ENCODE measurements at places on chromosomes 11 and 22.

- no peak for DNase-seq
Observed at GRCh38 chr11:34977089-34977912, 60.9 kb downstream of the PDHX start.

DNA sequence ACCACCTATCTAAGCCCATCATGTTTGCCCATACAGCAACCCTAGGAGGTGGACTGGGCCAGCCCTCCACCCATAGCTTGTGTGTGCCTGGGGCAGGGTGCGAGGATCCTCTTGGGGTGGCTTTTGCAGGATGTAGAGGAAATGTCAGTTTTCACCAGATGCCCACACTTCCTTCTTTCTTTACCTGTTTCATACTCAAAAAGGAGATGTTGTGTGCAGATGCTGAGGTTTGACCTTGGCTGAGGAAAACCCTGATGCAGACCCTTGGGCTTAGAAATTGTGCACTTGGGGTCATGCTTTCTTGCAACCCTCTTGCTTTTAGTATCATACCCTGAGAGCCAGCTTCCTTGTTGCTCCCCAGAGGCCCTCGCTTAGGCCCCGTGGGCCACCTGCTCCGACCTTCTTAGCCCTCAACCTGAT is 2.2 kb downstream of the HTR3A start:
- no peak for DNase-seq

GRCh38 chr11:14766585-14766984 is 123.0 kb downstream of the PDE3B start:
- DNase-seq: no peak

- DNase-seq: no peak
Observed at GRCh38 chr11:35864131-35864530, 79.7 kb upstream of the LDLRAD3 start.

- DNase-seq: no peak
Observed at GRCh38 chr11:8250981-8251615, 12.6 kb downstream of the LMO1 start.

GRCh38 chr11:115706626-115707135 is 202.5 kb upstream of the CADM1 start:
- DNase-seq: no peak

GRCh38 chr22:38834215-38834953 is 9.4 kb downstream of the NPTXR start:
- no peak for DNase-seq

DNA sequence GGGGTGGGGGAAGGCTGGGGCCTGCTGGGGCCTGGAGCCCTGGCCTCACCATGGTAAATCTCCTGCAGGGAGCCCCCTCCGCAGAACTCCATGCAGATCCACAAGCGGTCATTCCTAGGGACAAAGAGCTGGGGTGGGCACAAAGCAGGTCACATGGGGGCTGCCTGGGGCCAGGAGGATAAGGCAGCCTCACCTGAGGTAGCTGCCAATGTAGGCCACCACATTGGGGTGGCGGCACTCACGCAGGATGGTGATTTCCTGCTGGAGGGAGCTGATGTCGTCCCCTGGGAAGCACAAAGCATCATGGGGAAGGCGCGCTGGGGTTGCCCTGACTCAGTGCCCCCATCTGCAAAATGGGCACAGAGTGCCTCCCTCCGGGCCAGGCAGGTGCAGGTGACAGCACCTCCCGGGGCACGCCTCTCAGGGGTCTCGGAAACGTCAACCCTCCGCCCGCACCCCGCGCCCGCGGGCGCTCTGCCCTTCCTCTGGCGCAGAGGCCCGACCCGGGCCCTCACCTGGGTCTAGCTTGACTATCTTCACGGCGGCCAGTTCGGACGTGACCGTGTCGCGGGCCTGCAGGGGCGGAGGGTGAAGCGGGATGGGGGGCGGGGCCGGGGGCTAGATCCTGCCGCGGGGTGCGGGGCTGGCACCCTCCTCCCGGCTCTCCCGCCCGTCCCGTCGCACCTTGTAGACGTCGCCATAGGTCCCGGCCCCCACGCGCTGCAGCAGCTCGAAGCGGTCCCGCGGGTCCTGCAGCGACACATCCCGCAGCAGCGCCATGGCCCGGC is 450 bp downstream of the MAP4K2 start:
- DNase-seq: no peak

- no peak for DNase-seq
Observed at GRCh38 chr11:134407321-134407828, 4.7 kb downstream of the B3GAT1 start.

DNA sequence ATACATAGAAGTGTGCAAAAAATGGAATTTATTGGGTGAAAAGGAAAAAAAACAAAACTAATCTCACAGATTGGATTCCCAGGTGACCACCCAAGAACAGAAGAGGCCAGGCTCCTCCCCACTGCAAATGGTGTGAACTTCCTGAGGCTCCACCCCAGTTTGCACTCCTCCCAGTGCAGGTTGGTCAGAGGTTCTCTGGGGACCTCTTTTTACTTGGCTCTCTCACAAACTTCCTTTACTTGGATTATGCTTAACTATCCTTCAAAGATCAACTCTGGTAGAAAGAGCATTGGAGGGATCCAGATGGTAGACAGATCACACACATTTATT is 138.9 kb upstream of the CCDC90B start:
- DNase-seq: no peak

GRCh38 chr11:96035740-96036078 is 111.8 kb upstream of the MTMR2 start:
- DNase-seq: no peak

DNA sequence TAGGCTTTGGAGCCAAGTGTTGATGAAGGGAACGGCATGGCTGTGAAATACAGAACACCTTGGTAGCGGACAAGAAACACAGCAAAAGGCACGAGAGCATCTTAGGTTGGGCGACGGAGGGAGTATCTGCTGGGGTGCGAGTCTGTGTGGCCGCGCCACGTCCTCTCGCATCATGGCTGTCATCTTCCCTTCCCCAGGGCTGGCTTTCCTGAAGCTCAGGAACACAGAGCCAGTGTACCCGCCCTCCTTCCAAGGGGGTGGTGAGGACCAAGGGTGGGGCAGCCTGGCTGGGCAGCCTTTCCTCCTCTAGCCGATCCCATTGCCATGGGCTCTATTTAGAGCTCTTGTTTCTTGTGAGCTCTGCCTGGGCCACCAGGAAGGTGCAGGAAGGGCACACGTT is 154.4 kb downstream of the FEZ1 start:
- no peak for DNase-seq

DNA sequence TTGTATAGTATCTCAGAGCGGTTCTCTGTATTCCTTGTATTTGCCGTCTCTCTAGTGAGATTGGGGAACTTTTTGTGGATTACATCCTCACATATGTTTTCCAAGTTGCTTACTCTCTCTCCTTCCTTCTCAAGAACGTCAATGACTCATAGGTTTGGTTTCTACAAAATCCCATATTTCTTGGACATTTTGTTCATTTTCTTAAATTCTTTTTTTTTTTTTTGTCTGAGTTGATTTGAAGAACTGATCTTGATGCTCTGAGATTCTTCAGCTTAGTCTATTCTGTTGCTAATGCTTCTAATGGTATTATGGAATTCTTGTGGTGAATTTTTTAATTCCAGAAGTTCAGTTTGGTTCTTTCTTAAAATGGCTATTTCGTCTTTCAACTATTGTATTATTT is 28.4 kb upstream of the SLN start:
- DNase-seq: no peak

- DNase-seq: no peak
Observed at GRCh38 chr11:123253911-123254310, 58.9 kb upstream of the CLMP start.

GRCh38 chr22:40334899-40335298 is 11.4 kb upstream of the ADSL start:
- DNase-seq: no peak

GRCh38 chr11:87743007-87743406 is 432.2 kb downstream of the RAB38 start:
- DNase-seq: no peak

GRCh38 chr22:42820045-42820763 is 36.9 kb downstream of the ARFGAP3 start:
- no peak for DNase-seq

DNA sequence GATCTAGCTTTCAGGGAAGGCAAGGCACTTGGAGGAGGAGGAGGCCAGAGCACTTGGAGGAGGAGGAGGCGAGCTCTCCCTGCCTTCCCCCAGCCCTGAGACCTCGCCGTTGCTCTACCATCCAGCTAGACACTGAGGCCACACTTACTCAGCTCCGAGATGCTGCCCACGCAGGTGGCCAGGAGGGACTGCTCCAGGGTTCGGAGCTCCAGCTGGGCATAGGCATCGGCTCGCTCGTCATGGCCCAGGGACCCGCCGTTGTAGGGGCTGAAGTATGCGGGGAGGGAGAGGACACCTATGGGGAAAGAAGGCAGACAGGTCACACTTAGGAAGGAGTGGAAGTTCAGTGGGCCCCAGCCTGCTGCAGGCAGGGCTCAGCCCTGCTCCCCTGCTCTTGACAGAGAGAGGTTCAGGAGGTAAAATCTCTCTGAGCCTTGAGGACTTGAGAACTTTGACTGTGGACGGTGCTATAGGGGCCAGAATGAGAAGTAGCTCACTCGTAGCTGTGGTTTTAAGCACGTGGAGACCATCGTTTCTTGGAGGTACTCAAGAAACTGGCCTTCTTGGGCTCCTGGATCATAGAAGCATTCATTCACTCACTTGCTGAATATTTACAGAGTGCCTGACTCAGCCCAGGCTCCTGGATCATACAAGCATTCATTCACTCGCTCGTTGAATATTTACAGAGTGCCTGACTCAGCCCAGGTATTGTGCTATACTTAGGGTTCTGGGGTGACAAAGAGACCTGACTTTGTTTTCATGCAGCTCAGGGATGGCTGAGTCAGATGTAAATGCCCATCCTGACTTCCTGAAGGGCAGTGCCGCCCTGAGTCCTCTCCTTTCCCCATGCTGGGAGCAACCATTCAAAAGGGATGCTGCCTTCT is 99.2 kb downstream of the NAT10 start:
- DNase-seq: no peak

DNA sequence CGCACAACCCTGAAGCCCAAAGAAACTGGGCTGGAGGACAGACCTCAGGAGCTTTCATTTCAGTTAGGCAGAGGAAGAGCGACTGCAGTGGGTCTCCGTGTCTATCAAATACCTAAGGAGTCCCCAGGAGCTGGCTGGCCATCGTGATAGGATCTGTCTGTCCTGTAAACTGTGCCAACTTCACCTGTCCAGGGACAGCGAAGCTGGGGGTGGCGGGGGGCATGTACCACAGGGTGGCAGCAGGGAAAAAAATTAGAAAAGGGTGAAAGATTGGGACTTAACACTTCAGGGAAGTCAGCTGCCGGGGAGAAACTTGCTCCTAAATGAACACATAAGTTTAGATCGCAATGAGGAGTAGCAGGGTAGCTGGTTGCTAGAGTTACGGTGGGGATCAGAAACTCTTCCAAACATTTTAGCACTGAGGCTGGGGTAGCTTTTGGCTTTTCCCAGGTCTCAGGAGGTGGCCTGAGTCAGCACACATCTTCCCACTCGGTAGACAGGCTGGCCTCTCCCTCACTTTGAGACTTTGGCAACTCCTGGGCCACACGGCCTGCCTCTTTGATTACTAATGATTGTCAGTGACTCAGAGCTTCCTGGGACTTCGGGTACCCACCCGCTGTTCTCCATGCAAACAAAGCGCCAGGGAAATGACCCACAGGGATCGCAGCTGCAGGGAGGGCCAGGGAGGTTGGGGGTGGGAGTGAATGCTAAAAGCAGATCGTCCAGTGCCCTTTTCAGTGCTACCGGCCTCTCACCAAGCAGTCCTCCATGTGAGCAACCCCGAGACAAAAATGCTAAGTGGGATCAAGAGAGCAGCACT is 2.9 kb upstream of the MTFP1 start:
- DNase-seq: no peak

DNA sequence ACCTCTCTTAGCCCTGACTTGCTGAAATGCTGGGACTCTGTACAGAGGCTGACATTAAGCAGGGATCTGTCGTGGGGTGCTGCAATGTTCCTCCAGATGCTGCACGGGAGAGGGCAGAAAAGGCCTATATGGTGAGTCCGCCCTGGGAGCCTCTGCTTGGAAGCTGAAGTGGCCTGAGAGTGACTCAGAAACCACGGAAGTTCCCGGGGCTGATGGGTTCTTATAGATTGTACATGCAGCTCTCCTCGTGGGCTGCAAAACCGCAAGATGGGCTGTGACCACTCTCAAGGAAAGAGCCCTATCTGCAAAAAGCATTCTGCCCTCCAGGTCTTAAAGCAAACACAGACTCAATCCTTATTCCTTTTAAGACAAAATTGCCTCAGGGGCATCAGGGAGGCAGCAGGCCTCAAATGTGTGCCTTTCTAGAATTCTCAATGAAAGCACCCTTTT is 5.8 kb upstream of the SLC43A3 start:
- DNase-seq: no peak

- no peak for DNase-seq
Observed at GRCh38 chr11:65498977-65499712, at the start of gene MALAT1. Gene MALAT1 (plus strand): TSS chr11:65499045.

- DNase-seq: no peak
Observed at GRCh38 chr11:95111923-95112540, 22.4 kb downstream of the ENDOD1 start.

DNA sequence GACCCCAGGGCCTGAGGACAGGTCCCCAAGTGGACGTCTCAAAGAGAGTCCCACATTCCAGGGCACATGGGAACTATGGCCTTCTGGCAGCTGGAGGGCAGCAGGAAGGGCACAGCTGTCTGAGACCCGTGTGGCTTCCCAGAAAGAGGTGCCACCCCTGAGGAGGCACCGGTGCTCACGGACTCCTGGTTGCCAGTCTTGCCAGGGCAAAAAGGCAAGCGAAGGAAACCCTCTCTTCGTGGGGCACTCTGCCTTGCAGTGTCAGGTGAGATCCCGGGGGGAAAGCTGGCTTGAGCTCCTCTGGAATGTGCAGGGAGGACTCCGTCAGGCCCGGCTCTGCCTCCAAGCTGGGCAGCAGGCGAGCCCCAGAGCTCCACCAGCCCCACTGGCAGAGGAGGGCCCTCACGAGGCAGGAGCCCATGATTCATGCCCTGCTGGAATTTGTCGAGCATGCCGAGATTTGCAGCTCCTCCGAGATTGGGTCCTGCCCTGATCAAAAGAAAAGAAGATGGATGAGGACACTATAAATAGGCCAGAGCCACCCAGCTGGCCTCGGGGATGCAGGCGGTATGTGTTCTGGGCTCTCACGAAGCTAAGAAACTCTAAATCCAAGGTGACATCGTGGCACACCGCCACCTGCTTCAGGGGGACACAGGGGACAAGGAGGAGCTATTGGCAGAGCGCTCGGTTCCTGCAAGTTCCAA is 9.9 kb upstream of the CELSR1 start:
- no peak for DNase-seq

DNA sequence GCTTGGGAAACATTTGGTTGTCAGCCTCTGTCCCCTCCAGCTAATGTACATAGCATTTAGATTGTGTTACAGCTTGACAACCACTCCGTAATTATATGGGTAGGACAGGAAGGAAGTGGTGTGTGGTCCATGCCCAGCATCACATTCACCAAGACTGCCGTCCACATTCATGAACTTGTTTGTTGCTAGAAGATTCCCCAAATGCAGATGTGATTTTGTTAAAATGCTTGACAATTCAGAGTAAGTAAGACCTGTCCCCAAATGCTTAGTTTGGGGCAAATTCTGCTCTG is 1482.7 kb downstream of the TBC1D22A start:
- DNase-seq: no peak

GRCh38 chr11:84227970-84228665 is 942.0 kb upstream of the CCDC90B start:
- DNase-seq: no peak

GRCh38 chr11:116986521-116987105 is 111.6 kb downstream of the SIK3 start:
- DNase-seq: no peak

- DNase-seq: no peak
Observed at GRCh38 chr22:29144786-29145160, 60.9 kb upstream of the EMID1 start.

GRCh38 chr22:50436015-50436830 is 38.6 kb downstream of the SBF1 start:
- no peak for DNase-seq
